ENCODE measurements at places on chromosomes 6 and 20.

GRCh38 chr20:58693226-58694006 is 816 bp downstream of the NPEPL1 start:
- no peak for DNase-seq

DNA sequence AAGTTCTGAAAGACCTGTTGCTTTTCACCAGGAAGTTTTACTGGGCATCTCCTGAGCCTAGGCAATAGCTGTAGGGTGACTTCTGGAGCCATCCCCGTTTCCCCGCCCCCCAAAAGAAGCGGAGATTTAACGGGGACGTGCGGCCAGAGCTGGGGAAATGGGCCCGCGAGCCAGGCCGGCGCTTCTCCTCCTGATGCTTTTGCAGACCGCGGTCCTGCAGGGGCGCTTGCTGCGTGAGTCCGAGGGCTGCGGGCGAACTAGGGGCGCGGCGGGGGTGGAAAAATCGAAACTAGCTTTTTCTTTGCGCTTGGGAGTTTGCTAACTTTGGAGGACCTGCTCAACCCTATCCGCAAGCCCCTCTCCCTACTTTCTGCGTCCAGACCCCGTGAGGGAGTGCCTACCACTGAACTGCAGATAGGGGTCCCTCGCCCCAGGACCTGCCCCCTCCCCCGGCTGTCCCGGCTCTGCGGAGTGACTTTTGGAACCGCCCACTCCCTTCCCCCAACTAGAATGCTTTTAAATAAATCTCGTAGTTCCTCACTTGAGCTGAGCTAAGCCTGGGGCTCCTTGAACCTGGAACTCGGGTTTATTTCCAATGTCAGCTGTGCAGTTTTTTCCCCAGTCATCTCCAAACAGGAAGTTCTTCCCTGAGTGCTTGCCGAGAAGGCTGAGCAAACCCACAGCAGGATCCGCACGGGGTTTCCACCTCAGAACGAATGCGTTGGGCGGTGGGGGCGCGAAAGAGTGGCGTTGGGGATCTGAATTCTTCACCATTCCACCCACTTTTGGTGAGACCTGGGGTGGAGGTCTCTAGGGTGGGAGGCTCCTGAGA is at the start of gene HFE:
Gene HFE (plus strand): TSS at position 146 of the 832 bp plus-strand sequence. CDS start 12 bp downstream, at position 158.
- no peak for DNase-seq

DNA sequence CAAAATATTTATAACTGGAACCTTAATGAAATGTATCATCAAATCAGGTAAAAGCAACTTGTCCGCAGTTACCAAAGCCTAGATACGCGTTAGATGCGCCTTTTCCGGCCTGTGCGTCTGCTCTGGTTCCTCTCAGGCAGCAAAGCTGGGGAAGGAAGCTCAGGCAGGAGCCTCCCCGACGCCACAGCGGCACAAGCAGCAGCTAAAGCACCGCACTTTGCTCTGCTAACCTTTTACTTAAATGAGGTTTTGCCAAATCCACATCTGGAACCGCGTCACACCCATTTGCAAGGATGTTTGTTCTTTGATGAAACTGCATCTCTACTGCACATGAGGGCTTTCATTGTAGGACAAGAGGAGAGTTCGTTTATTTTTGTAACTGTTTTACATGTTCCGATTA is 36.8 kb downstream of the THBS2 start:
- no peak for DNase-seq

GRCh38 chr6:6479785-6480184 is 108.7 kb upstream of the LY86 start:
- no peak for DNase-seq

DNA sequence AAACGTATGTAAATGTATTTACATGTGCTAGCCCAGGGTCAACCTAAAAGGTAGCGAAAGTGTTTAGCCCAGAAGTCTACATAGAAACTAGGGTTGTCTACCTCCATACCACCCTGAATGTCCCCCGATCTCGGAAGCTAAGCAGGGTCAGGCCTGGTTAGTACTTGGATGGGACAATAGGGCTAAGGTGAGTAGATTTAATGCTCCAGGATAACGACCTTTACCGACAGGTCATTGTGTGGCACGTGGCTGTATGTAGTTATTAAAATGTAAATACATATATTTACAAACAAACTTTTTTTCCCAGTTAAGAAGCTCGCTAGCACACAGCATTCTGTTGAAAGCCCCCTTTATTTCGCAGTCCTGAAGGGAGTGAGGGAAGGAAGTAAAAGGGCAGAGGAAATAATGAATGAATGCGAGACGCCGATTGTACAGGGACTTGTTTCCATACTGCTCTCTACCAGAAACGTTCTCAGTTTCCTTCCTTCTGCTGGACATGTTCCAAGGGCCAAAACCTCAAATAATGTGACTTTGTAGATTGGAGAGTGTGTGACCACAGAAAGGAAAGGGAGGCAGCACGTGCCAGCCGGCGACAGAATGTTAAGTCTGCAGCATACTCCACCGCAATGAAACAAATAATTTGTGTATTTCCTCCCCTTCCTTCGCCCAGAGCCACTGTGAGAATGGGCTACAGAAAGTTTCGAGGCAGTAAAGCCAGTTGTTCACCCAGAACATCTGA is 612 bp downstream of the ADAT2 start:
- no peak for DNase-seq

DNA sequence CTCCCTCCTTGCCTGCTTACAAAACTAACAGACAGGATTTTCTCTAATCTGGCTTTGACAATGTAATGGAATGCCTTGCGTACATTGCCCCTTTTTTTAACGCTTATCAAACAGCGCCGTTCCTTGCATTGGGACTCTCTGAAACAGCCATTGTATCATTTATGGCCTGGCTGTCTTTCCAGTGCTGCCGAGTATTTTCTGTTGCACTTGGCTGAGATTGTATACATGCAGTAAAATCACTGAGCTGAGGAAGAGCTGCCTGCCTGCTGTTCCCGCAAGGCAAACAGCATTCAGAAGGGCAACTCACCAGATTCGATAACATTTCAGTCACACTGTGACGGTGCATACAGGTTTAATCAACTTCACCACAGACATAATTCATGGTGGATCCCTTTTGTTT is 106.0 kb downstream of the SH3BGRL2 start:
- DNase-seq = no peak

- no peak for DNase-seq
Measured at GRCh38 chr6:36783603-36784375, 55.5 kb downstream of the CPNE5 start.

DNA sequence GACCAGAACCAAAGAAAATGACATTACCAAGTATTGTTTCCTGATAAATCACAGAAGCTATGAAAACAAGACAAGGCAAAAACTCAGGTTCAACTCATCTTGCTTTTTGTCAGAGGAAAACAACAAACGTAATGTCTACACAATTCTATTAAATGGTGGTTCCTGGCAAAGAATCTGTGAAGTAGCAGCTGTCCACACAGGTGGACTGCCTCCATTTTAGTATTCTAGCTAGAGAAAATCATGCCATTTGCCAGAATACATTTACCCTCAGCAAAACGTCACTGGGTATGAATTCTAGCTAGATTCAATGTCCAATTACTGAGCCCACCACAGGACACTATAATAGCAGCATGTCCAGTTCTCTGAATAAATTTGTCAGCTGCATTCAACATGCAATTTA is 125.4 kb downstream of the ADGRB3 start:
- DNase-seq = no peak

- DNase-seq = no peak
Measured at GRCh38 chr20:46367967-46368901, 38.2 kb downstream of the ELMO2 start.

- no peak for DNase-seq
Measured at GRCh38 chr6:84204011-84204410, 23.4 kb downstream of the CEP162 start.

DNA sequence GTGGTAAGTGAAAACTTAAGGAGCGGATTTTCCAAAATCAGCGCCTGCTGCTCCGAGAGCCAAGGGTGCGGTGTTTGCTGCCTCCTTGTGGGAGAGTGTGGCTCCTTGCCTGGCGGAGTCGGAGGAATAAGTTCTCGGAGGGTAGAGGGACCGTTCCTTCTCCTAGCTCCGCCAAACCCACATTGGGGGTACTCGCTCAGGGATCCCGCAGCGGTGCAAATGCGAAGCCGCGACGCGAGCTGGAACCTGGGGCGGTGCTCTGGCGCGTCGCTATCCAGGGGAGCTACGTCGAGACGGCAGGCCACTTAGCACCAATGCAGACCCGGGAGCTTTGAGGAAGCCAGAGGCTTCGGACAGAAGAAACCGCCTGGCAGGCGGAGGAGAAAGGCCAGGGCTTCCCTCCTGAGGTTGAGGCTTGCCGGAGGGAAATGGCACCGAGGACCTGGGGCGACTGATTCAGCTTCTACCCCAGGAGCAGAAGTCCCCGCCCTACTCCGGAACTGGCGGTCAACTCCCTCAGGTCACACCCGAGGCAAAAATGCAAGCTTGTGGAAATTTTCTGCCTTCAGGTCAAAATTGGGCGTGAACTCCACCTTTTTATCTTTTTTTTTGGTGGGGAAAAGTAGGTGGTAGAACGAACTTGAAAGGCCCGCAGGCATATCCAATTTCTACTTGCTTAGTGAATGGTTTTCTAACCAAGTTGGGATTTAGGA is 5.7 kb upstream of the DDX43 start:
- DNase-seq = no peak

- no peak for DNase-seq
Measured at GRCh38 chr6:169252505-169253189, 999 bp downstream of the THBS2 start.

GRCh38 chr6:353642-354614 is 37.6 kb upstream of the IRF4 start:
- DNase-seq = no peak

GRCh38 chr20:50439539-50440453 is 70.4 kb upstream of the PTPN1 start:
- no peak for DNase-seq

DNA sequence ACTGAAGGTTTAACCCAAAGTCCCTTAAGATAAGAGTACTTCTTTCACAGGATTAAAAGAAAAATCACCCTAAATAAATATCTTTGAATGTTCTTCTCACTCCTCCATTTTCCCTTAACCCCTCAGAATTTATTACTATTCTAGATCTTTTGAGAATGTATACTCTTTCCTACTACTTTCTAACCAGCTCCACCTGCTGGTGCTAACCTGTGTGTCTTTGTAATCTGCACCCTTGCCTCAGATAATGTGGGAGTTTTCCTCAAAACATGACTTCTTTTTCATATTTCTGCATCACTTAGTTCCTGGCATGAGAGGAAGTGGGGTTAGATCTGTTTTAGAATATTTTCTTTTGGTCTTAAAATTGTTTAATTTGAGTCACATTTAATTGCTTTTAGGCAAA is 394.2 kb downstream of the BMP2 start:
- DNase-seq = no peak

DNA sequence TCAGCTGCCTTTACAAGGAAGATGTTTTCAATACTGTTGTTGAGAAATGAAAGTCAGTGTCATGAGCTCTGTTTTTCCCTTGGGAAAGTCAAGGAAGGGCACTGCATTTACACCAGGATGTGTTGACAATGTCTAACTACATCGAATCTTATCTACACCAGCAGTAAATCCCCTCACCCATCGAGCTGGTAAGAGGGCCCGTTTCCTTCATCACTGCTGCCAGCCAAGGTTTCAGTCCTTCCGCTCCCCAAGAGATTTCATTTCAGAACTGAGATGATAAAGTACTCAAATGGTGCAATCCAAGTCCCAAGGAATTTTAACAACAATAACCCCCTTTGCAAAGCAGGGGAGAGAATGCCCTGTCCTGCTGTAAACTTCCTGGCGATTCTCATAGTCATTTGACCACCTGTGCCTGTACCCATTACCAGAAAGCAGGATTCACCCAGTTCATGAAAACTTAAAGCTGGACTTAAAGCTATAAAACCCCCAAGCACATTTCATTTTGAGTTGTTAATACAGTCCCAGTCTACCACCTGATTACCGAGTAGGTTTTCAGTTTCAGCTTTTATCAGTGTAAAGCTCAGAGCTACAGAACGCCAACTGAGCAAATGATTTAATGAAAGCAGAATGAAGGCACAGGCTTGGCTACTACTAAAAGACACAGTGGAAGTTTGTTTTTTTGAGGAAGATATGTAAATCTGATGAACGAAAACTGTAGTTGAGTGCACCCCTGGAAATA is 122.5 kb upstream of the TAB2 start:
- no peak for DNase-seq

- DNase-seq = no peak
Measured at GRCh38 chr20:49356676-49357075, 78.8 kb upstream of the ZNFX1 start.

DNA sequence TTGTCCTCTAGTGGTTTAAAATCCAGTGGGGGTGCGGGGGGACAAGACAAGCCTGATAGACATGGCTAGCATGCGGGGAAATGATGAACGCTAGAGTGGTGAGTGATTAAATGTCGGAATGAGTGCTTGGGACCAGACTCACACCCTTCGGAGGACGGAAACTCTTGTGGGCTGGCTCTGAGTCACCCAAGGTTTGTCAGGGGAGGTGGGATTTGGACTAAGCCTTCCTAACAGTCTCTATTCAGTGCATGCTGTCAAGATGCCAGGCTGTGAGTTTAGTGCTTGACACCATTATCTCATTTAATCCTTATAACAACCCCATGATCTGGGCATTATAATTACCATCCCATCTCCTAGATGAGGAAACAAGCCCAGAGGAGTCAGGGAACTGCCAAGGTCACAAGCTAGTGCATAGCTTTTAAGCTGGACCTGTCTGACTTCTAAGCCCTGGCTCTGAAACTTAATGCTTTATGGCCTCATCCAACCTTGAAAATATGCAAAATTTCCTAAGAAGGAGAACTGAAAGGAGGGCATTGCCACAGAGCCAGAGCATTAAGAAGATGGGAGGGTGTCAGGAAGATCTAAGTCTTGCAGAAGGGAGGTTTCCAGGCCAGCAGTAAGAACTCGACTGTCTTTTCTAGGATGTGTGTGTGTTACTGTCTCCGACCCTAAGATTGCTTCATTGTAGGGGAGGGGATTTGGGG is 168.7 kb upstream of the LRFN2 start:
- no peak for DNase-seq

- DNase-seq = no peak
Measured at GRCh38 chr6:11700118-11700718, 78.4 kb downstream of the ADTRP start.

- DNase-seq = no peak
Measured at GRCh38 chr6:157980288-157981131, 1.2 kb upstream of the SYNJ2 start.

- DNase-seq = no peak
Measured at GRCh38 chr20:10856237-10857015, 182.6 kb upstream of the JAG1 start.

DNA sequence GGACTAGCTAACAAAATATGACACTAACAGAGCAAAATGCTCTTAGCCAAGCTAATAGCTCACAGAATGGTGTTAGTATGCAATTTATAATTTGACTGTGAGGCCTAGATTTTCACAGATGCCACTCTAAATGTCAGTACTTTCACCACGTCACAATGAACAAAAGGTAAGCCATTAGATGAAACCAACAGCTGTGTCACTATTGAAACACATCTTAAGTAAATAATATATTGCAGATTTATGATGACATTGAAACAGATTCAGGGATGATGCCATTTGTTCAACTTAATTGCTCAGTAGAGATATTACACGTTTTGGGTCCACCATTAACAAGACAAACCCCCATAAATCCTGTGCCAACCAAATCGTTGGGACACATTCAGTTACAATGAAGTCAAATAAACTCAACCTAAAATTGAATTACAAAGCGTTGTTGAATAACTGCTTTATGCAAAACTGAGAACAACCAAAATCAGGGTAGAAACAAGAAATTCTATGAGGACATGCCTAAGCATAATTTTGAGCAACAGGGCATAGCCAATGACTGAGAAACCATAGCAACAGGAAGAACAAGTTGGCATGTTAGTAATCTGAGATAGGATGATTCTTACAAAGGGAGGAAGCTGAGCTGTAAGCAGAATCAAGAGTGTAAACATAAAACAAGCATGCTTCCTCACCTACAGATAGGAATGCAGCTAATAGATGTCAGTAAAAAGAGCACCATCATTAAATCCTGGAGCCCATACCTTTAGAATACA is 85.6 kb upstream of the KHDRBS2 start:
- no peak for DNase-seq

- no peak for DNase-seq
Measured at GRCh38 chr20:46145713-46146112, 27.6 kb downstream of the CD40 start.

Data from GM04503 (cell line).